Activated CD4-positive, alpha-beta T cell treated with anti-CD3 and anti-CD28 coated beads for 36 hours (primary cell): ENCODE measurements at places on chromosomes 7 and 10.

GRCh38 chr7:129466796-129467195, 32.6 kb downstream of the STRIP2 start:
- DNase-seq, result no peak

GRCh38 chr7:75900617-75901315, 14.2 kb upstream of the POR start:
- DNase-seq, result no peak

DNA sequence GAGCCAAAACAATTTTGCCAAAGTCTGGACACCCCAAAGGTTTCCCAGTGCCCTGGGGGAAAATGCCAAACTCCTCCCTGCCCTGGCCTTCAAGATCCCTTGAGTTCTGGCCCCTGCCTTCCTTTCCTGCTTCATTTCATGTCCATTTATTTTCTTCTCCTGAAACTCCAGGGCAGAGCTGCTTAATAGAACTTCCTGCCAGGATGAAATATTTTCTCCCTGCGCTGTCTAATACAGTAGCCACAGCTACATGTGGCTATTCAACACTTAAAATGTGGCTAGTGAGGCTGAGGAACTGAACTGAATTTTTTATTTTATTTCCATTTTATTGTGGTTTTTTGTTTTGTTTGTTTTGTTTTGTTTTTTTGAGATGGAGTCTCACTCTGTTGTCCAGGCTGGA, 49.6 kb downstream of the COL13A1 start:
- no peak for DNase-seq

GRCh38 chr7:41319581-41319980, 383.3 kb downstream of the INHBA start:
- DNase-seq, result no peak

- DNase-seq, result no peak
Observed at GRCh38 chr7:51102828-51103227, 213.8 kb downstream of the COBL start.

DNA sequence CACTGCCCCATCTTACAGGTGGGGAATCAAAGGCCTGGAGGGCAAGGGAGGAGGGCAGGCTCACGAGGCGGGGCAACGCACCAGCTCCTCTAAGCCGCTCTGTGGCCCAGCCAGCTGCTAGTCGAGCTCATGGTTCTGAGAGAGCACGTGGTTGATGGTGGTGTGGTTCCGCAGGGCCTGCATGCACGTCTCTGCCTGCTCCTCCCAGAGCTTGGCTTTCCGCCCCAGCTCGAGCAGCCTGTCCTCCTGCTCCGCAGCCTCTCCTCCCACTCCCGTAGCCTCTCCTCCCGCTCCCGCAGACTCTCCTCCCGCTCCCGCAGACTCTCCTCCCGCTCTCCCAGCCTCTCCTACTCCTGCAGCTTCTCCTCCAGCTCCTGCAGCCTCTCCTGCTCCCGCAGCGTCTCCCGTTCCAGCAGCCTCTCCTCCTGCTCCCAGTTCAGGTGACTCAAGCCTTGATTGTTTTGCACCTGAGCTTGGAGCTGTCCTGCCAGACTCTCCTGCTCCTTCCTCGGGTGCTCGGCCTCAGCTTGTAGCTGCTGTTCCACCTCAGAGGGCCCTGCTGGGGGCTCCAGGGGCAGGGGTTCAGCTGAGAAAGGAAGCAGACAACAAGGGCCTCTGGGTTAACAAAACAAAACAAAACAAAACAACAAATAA, 19.1 kb upstream of the MTPAP start:
- DNase-seq, result no peak

DNA sequence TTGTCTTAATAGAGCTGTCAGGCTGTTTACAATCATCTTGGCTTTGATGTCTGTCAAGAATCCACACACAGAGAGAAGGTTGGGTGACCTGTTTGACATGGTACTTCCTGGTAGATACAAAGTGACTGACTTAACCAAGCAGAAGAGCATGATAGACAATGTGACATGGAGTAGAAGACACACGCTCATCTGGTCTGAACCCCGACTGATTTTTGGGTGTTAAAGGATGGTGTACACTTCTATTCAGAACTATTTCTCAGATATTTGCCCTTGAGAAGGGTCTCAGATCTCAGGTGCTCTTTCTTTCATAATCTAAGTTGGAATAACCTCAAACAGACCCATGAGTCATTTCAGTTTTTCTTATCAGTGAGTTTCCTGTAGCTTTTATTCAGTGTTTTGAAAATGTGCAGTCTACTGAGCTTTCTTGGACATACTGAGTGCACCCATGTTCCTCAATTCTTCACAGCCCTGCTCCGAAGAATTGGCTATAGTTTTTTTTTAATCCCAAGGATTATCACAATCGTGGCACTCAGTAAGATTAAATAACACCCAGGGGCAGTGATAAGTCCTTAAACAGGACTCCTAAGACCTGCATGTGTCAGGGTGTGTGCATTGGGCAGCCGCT, 46.4 kb upstream of the NXPH1 start:
- DNase-seq, result no peak

DNA sequence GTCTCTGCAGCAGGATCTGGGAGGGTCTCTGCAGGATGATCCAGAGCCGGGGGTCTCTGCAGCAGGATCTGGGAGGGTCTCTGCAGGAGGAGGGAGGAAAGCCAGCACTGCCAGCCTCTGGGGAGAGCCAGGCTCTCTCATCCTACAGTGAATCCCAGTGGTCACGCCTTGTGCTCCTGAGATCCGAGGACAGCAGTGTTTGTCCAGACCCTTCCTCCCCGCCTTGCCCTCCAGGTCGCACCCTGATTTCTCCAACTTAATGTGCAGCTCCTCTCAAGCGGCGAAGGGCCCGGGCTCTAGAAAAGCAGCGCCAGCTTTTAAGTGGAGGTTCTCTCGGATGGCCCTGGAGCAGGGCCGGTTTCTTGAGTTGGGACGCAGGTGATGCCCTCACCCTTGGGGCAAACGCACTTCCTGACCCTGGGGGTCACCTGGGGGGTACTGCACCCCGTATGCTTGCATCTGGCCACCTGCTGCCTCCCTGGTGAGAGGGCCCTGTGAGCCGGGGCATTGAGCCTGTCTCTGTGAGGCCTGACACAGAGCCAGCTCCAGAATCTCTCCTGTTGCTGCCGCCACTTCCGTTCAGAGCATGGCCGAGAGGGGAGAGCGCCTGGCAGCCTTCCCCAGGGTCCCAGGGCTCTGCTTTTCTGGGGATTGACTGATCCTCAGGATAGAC, 111.6 kb downstream of the ACTR3B start:
- DNase-seq, result no peak

DNA sequence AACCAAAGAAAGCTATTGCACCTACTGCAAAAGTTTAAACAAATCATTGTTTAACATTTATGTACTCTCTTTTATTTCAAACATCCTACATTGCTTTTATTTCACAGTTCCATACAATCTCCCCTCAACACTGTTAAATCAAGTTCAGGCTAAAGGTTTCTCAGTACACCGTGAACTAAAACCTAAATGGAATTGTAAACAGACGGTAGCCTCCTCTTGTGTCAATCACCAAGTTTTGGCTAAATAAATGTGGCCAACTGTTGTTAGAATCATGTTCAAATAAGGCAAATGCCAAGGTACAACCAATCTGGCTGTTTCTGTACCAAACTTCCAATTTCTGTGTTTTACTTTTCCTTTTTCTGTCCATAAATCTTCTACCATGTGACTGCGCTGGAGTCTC, 723.7 kb upstream of the LRRTM3 start:
- no peak for DNase-seq

- no peak for DNase-seq
Observed at GRCh38 chr10:50896721-50897120, 11.3 kb upstream of the A1CF start.

GRCh38 chr10:128210215-128211063, 84.2 kb upstream of the MKI67 start:
- peak; percentile 84 for DNase-seq

DNA sequence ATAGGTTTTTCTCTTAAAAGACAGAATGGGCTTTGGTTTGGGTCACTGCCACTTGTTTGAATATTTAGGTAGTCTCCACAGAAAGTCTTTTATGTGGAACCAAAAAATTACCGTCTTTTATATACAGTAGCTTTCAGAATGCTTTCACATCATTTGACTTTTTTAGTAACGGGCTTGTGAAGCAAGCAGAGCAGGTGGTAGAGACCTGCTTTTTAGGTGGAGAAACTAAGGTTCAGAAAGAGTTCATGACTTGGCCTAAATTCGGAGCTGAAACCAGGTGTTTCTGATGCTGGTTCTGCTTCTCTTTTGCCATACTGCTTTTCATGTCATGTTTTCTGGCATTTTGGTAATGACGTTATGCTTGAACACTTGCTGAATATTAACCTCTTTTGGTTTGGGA, 36.3 kb downstream of the GARS1 start:
- no peak for DNase-seq

- DNase-seq, result no peak
Observed at GRCh38 chr10:119379466-119380071, 162.9 kb downstream of the RGS10 start.

DNA sequence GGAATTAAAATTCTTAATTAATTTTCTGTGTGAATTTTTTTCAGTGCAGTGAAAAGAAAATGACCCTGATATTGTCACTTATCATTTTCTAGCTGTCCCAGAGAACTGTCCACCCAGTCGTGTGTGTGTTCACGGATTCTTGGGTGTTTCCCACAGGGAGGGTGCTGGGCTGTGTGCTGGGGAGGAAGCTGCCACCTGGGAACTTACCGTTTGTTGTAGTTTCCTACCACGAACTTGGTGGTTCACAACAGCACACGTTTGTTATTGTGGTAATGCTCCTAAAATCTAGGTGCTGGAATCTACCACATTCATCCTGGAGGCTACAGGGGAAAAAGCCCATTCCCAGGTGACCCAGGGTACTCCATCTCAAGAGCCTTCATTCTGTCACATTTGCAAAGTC, 276.1 kb downstream of the GLRX3 start:
- no peak for DNase-seq

DNA sequence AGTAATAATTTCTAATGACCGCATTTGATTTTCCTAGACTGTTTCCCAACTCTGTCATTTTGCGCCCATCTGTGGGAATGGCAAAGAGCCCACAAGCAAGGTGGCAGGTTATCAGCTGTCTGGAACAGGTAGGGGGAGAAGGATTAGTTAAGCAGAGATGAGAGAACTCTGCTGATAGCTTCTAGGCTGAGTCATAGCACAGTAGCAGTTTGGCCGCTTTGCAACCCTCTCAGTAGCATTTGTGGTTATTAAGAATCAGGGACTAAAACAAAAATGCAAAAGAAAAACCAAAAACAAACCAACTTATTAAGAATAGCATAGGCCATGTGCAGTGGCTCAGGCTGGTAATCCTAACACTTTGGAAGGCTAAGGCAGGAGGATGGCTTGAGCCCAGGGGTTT, 602.7 kb upstream of the SORCS1 start:
- DNase-seq, result no peak

DNA sequence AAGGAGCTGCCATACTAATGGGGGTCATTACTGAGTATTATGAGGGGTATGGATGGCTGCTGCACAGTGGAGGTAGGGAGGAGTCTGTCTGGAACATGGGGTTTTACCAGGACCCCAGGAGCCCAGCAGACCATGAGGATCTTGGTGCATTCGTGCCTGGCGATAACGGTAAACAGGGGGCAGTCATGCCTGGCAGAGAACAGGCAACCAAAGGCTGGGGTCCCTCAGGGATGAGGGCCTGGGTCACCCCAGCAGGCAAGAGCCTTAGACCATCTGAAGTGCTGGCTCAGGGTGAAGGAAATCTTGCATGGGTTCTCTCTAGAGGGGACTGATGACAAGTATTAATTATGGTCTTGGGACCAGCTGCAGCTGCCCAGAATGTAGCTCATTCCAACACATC, 46.1 kb downstream of the MYL10 start:
- DNase-seq, result no peak

- no peak for DNase-seq
Observed at GRCh38 chr10:10542477-10542876, 475.2 kb upstream of the CELF2 start.

DNA sequence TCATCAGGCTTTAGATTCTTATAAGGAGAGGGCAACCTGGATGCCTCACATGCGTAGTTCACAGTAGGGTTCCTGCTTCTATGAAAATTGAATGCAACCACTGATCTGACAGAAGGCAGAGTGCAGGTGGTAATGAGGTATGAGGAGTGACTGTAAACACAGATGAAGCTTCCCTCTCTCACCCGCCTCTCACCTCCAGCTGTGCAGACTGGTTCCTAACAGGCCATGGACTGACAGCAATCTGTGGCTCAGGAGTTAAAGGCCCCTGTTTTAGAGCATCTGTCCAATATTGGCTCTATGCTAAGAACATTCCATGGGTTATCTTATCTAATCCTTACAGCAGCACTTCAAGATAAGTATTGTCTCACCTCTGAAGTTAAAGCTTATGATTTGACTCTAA, 213.5 kb upstream of the NRP1 start:
- DNase-seq, result no peak

GRCh38 chr7:30870821-30871518, 40.7 kb upstream of the AQP1 start:
- no peak for DNase-seq
